ENCODE measurements at places on chromosomes 1 and 21.

GRCh38 chr1:153443486-153443885 lies 17.0 kb downstream of the S100A7 start:
- no peak for DNase-seq

DNA sequence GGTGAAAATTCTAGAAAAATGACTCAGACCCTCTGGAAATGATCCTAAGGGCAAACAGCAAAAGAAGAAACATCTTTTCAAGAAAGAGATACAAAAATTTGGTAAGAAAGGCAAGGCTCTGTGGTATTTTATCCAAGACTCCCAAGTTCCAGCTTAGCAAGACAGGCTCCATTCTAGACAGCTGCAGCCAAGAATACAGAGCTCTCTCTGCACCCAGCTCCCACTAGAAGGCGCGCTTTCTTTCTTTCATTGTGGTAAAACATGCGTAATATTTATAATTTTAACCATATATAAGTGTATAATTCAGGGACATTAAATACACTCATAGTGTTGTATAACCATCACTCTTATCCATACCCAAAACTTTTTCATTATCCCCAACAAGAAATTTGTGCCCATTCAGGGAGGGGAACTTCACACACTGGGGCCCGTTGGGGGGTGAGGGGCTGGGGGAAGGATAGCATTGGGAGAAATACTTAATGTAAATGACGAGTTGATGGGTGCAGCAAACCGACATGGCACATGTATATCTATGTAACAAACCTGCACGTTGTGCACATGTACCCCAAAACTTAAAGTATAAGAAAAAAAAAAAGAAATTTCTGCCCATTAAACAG lies 2.2 kb upstream of the HFM1 start:
- DNase-seq, result no peak

DNA sequence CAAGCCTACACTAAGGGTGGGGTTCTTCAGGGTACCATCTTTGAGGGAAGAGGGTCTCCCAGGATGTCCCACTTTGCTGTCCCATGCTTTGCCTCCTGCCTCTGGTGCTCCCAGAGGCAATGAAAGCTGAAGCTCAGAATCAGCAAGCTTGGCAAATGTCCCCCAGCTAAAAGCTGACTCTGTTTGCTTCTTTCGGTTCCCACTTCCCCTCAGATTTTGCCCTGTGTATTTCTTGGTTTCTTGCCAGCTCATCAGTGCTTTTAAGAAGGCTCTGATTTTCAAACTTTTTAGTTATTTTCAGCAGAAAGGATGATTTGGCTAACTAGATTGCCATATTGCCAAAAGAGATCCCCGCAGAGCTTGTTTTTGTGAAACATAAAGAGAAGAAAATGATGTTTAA lies 33.1 kb upstream of the COG2 start:
- DNase-seq, result no peak

DNA sequence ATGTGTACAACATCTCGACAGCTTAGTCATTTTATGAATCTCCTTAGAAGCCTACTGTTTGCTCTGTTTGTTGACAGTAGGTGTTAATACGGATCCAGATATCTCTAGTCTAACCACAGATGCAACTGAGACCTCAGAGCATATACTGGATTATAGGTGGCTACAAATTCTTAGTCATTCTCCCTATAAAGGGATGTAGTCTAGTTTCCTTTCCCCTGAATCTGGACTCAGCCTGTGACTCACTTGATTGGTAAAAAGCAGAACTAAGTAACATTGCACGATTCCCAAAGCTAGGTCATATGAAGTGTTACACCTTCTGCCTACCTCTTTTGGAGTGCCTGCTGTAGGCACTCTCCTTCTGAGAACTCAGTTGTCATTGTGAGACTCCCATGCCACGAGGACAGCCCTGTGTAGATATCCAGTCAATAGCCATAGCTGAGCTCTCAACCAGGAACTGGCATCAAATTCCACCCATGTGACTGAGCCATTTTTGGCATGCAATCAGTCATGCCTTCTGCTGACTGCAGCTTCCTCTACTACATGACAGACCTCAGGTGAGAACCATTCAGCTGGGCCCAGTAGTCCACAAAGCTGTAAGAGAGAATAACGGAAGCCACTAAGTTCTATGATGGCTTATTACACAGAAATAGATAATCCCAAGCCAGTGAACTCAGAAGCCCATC lies 135.9 kb upstream of the CHRM3 start:
- no peak for DNase-seq

DNA sequence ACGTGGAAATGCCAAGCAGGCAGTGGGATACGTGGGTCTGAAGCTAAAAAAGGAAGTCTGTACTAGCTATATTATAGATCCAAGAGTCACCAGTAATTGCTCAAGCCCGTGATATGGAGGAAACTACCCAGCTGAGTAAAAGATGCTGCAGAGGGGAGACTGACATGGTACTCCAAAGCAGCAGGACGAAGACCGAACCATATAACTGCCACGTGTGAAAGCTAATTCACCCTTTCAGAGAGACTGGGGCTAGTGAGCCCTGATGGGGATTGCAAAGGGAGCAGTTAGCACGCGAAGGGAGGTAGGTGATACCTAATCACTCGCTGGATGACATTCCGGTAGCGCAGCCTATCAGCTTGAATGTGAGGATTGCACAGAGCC lies 316 bp downstream of the AP4B1 start:
- DNase-seq, result no peak

GRCh38 chr1:910311-910880 lies 13.3 kb upstream of the SAMD11 start:
- DNase-seq, result no peak

- no peak for DNase-seq
These were observed 210.9 kb downstream of the AKT3 start for GRCh38 chr1:243639027-243639658.
